ENCODE measurements at places on chromosomes 13 and 19. TPM values are rescaled to one million over a fixed set of nuclear protein-coding genes. Genes with fewer than 3 reads are reported as not detected.

The ZNF737 gene
- 3.7 TPM for total RNA-seq

DNA sequence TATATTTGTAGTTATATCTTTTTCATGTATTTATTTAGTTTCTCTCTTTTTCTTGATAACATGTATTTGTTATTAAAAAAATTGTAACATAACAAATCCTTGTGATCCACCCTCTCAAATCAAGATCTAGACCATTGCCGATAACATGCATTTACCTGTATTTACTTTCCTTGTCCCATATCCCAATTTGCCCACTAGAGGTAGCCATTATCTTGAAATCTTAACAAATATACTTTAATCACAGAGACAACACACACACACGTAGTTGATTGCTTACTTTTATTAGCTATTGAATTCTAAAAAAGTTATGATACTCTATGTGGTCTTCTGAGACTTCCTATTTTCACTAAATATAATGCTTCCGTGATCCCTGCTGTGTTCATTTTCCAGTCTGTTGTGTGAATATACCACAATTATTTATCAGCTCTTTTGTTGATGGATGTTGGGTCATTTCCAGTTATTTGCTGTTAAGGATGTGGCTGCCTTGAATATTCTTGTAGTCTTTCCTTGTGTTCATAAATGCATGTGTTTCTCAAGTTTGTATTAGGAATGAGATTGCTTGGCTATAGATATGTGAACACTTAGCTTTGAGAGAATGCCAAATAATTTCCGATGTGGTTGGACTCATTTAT, 31.3 kb upstream of the ZMYM2 start:
- DNase-seq, result no peak
- no peaks in the 10 kb centered on the region for H3K27me3 ChIP-seq

The MAST1 gene
- 0.08 TPM for total RNA-seq

- no peaks in the 10 kb centered on the region for H3K4me1 ChIP-seq
- no peaks in the 10 kb centered on the region for H3K27me3 ChIP-seq
- no peak for DNase-seq
- no peak overlapping the region for H3K4me3 ChIP-seq
Measured at GRCh38 chr13:102097708-102098107, 304.1 kb downstream of the FGF14 start.

GRCh38 chr13:89740994-89741685, 1606.3 kb upstream of the MIR17HG start:
- no peak overlapping the region for H3K4me3 ChIP-seq
- DNase-seq, result no peak
- H3K27me3 ChIP-seq, result no peaks in the 10 kb centered on the region
- no peaks in the 10 kb centered on the region for H3K4me1 ChIP-seq

DNA sequence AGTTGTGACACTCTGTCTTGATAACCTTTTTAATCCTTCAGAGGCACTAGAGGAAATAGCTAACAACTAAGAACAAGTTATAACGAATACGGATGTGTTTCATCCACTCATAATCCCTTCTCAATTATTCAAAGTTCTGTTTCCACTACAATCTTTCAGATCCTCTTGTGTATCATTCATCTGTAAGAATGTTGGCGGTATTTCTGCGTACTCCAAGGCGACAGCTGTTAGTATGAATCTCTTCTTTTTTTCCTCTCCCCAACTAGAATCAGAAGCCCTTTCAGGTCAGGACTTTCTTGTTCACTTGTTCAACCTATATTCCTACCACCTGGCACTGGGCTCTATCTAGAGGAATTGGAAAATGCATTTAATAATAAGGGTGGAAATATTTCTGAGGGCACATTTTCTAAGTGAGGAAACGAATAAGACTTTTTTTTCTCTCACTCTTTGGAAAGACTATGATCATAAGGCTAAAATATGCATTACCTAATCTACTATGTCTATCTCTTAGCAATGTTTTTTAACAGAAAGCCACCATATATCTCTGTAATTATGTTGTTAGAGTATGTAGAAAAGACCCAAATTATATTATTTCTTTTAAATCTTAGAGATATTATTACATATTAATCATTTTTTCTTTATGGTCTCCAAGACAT, 492.9 kb downstream of the PCDH20 start:
- no peaks in the 10 kb centered on the region for H3K36me3 ChIP-seq
- no peaks in the 10 kb centered on the region for H3K27me3 ChIP-seq
- H3K27ac ChIP-seq, result no peak overlapping the region
- no peak overlapping the region for H3K4me3 ChIP-seq
- no peak for DNase-seq
- no peaks in the 10 kb centered on the region for H3K4me1 ChIP-seq

GRCh38 chr13:40251343-40252032, 415.0 kb downstream of the FOXO1 start:
- no peaks in the 10 kb centered on the region for H3K36me3 ChIP-seq
- no peak overlapping the region for H3K27ac ChIP-seq
- no peaks in the 10 kb centered on the region for H3K27me3 ChIP-seq
- H3K4me1 ChIP-seq, result no peaks in the 10 kb centered on the region

The SLITRK1 gene
- total RNA-seq, result not detected

GRCh38 chr19:56142087-56142787, 1.1 kb downstream of the ZNF444 start:
- H3K27ac ChIP-seq, result peak overlapping the region; percentile 90
- H3K4me1 ChIP-seq, result peaks cover 65% of the 10 kb centered on the region
- no peak for DNase-seq
- H3K4me3 ChIP-seq, result peak overlapping the region; percentile 52
- no peaks in the 10 kb centered on the region for H3K27me3 ChIP-seq

DNA sequence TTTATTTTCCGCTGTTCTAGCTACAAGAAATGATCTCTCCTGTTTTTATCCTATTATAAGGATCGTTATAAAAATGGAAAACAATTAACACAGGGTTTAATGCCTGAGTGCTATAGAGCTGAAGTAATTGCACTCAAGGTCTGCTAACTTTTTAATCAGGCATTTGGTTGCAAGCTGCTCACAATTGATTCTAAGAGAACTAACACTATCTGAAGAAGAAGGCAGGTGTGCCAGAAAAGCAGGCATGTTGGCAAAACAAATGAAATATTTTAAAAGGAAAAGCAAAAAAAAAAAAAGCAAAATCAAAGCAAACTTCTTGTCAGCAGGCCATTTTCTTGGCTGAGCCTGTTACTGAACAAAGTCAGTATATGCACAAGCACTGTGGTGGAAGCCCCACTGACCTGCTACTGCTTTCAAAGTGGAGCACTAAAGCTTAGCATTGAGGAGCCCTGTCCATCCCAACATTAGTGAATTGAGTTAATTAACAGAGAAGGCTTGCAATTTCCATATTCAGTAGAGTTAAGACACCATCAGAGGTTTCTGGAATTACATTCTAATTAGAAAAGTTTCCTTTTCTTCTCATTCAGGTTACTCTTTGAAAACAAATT, 574.2 kb downstream of the PCDH9 start:
- no peaks in the 10 kb centered on the region for H3K36me3 ChIP-seq
- H3K4me3 ChIP-seq, result no peak overlapping the region
- H3K27ac ChIP-seq, result no peak overlapping the region
- no peaks in the 10 kb centered on the region for H3K27me3 ChIP-seq

DNA sequence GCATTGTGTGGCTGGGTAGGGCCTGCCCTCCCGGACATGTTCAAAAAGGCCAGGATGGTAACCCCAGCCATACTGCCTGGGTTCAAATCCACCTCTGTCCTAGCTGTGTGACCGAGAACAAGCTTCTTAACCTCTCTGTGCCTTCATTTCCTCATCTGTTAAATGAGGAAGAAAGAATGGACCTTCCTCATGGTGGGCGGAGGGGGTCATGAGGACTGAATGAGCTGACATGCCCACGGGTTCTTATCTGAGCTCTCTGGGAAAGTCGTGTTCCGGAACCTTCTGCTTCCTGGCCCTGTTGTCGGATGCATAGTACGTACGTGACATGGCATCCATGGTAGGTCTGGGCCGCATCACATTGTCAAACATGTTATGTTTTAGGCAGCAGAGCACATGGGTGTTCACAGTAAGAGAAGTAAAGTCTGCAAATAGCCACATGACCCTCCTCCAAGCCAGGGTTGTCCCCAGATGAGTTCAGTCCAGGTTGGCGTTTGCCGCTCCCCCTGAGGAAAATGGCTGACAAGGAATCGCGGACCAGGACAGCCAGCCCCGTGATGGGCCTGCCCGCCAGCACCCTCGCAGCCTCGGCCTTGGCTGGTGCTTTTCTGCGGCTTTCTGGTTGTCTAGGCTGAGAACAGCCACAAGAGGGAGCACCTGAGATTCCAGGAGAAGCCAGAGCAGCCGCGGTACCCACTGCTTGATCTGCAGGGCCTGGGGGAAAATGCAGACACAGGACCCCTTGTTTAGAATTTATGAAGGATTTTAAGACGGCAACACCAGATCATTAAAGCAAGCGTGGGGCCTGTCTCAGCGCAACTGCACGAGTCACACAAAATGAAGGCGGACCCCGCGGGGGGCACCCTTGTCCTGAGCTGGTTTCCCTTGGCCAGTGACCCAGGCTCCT, 2.4 kb upstream of the NTN5 start:
- DNase-seq, result peak; percentile 79
- no peaks in the 10 kb centered on the region for H3K36me3 ChIP-seq
- H3K4me3 ChIP-seq, result no peak overlapping the region
- H3K27ac ChIP-seq, result peak overlapping the region; percentile 60

DNA sequence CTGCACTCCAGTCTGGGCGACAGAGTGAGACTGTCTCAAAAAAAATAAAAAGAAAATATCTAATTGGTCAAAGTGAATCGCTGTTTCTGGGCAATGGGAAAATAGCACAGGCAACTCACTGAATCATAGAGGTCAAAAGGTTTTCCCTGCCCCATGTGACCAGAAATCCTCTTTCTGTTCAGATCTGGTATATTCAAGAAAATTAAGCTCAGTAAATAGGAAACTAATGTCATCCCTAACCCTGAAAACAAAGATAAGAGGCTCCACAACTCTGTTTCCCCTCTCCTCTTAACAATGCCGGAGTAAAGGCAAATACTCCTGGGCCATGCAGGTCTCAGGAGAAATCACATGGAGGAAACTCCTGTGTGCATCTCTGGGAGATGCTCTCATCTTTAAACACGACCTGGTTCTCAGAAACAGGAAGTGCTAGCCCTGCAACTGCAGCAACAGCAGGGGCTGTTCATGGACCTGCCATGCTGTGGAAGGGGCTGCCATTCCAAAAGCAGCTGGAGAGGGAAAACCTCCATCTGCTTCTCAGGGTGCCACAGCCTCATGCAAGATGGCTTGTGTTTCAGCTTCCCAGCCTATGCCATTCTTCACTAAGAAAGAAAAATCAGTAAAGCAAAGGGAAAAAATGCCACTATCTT, 47.5 kb upstream of the SLC7A9 start:
- no peaks in the 10 kb centered on the region for H3K4me1 ChIP-seq
- no peak for DNase-seq
- H3K27me3 ChIP-seq, result no peaks in the 10 kb centered on the region
- H3K4me3 ChIP-seq, result no peak overlapping the region

GRCh38 chr13:34469196-34469986, 472.7 kb upstream of the NBEA start:
- H3K4me1 ChIP-seq, result no peaks in the 10 kb centered on the region
- H3K36me3 ChIP-seq, result no peaks in the 10 kb centered on the region
- no peak overlapping the region for H3K4me3 ChIP-seq
- H3K27ac ChIP-seq, result no peak overlapping the region
- no peaks in the 10 kb centered on the region for H3K27me3 ChIP-seq

The DAND5 gene
- total RNA-seq, result not detected

DNA sequence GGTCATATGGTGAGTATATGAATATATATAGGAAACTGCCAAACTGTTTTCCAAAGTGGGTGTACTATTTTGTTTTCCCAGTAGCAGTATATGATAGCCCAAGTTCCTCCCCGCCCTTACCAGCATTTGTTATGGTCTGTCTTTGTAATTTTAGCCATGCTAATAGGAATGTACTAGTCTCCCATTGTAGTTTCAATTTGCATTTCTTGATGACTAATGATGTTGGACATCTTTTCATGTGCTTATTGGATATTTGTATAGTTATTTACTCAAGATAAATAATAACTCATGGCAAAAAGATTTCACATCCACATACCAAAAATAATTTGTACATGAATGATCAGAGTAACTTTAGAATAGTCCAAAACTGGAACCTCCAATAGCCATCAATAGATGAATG, 75.3 kb upstream of the SERP2 start:
- no peaks in the 10 kb centered on the region for H3K36me3 ChIP-seq
- H3K4me3 ChIP-seq, result no peak overlapping the region
- DNase-seq, result no peak
- peaks cover 23% of the 10 kb centered on the region for H3K4me1 ChIP-seq
- no peaks in the 10 kb centered on the region for H3K27me3 ChIP-seq
- no peak overlapping the region for H3K27ac ChIP-seq
